Small intestine (tissue), 16 donors: ENCODE measurements at places on chromosomes 3 and 15.

DNA sequence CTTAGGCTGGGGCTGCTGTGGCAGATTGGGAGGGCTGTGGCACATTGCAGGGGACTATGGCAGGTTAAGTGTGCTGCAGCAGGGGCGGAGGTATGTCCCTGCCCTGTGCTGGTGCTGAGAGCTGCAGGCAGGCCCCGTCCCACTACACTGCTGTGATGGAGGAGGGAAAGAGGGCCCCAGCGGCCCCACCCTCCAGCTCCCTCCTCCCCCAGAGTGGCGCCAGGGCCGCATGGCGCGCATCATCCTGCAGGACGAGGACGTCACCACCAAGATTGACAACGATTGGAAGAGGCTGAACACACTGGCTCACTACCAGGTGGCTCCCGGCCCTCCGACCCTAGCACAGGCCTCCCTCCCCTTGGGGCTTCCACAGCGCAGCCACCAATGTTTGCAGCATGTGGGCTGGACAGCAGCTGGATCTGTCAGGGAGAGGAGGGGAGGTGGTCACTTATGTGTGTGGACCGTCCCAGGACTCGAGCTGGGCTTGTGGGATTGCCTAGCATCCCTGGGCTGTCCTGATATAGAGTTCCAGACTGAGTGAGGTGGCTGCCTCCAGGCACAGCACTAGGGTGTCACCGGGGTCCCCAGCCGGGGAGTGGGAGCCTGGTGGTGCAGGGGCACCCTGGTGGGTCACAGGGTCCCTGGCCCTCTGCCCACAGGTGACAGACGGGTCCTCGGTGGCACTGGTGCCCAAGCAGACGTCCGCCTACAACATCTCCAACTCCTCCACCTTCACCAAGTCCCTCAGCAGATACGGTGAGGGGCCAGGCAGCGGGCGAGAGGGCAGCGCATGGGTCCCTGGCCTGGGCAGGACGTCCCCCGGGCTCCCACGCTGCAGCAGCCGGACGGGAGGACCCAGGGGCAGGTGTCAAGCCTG, 46.1 kb downstream of the PLXNA1 start:
- DNase-seq, result no peak

- DNase-seq, result no peak
Measured at GRCh38 chr3:11549580-11550140, 94.1 kb downstream of the VGLL4 start.

- DNase-seq, result no peak
Measured at GRCh38 chr15:100221471-100222348, 120.1 kb downstream of the ADAMTS17 start.

GRCh38 chr3:9302425-9303181, 53.2 kb upstream of the SRGAP3 start:
- peak; percentile 78 for DNase-seq

DNA sequence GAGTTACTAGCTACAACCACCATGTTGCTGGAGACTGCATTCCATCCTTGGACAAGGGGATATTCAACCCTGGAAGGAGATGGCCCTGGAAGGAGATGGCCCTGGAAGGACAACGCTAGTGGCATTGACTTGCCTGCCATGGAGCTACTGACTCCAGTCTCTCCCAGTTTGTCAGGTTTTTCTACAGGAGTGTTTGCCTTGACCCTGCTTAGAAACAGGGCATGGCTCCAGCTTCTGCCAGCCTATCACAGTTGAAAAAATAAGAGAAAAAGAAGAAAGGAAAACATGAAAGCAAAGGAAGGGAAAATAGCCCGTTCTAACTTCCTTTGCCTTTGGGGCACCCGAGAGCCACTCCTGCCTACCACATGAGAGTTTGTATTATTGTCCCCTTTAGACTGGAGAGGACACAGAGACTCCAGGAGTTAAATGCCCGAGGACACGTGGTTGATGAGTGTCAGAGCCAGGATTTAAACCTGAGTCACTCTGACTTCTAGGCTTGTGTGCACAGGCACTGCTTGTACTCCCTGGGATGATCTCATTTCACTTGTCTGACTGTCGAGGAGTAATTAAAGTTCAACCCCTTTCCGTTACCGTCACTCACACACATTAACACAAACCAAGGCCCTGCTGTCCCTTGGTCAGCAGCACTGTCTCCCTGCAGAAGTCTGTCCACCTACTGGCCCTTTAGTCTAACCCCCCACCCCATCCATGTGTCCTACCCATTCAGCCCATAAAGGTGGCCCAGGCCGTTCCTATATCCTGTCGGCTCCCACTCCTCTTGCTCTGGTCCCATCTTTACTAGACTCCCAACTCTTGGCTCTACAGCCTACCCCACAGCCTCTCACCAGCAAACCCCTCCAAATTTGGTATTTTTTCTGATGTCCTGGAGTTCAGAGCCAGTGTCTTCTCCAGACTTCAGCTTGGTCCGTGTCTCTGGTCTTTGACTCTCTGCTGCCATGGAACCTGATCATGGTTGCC, 46.1 kb downstream of the C2CD4A start:
- peak; percentile 82 for DNase-seq

DNA sequence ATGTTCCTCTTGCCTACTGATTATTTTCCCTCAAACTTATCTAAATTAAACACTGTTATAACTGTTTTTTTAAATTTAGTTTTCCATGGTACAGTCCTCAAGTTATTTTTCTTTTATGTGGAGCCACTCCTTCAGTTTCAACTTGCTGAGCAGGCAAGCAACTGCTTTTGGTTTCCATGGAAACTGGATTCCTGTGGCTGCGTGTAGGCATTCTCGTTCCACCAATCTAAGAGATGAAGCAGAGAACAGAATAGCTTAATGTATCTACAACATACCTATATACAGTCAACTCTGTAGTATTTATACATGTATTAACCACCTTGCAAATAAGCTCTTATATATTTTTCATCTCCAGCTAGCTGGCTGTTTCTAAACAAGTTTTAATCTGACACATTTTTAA, 25.8 kb upstream of the ANXA2 start:
- DNase-seq, result no peak

DNA sequence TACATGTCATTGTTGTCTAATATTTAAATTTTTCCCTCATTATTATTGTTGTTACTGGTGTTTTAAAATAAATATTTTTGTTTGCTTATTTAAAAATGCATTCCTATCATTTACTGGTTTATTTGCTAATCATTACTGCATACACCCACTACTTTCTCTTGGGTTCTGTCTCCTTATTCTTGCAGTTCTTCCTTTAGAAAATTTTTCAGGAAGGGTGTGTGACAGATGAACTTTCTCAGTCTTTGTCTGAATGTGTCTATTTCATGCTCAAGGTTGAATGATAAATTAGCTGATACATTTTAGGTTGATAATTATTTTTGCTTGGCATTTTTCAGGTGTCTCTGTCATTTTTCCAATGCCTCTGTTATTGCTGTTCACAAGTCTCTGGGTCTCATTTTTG, 7.4 kb downstream of the AQP9 start:
- DNase-seq, result no peak

DNA sequence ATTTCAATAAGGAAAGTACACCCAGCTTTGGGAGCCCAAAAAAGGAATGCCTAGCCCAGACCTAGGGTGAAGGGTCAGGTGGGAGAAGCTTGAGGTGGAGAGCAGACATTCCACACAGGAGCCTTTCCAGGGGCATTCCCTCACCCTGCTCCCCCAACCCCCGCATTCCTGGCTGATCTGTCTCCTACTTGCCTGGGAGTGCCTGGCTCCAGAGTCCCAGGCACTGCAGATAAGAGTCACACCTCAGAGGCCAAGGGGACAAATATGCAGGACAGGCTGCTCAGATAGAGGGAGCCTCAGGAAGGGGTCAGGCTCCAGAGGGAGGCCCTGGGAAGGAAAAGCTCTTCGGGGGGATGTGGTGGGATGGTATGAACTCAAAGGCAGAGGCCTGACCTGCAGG, 20.8 kb upstream of the HCN4 start:
- peak; percentile 85 for DNase-seq

- DNase-seq, result no peak
Measured at GRCh38 chr3:171258316-171258715, 201.9 kb downstream of the TNIK start.

DNA sequence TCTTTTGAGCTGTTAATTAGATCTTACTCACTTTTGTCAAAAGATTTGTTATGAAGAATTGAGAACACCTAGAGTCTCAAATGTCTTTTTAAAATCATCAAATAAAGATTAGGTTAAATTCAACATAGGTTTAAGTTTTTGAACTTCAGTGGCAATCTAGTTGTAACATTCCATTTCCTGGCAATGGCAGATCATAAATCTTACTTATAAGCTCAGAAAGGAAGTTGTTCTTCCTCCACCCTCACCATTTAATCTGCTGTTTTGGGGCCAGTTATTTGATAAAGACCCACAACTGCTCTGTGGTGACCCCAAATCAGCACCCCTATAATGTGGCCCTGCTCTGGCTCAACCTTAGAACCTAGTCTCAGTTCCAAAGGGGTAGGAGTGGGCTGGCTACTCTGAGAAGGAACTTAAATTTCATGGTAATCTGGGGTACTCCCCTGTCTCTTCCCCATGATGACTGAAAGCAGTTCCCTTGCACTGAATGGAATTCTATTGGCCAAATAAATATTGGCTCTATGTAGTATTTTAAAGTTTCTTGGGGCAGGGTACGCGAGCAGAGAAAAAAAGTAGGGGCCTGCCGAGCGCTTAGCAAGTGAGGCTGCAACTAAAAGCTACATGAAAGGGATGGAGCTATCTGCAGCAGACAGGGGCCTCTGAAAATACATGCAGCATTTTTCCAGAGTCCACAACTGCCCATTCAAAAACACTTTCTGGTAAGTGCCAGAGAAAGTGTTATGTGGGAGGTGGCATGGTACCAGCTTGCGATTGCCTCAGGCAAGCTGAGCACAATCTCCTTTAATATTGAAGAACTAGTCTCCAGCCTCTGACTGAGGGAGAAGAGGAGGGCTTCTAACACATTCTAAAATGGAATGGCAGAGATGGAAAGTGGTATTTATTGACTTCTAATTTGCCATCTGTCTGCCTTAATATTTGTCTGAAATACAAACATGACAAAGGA, 103.6 kb upstream of the RASGRP1 start:
- no peak for DNase-seq

- DNase-seq, result no peak
Measured at GRCh38 chr3:128867200-128868125, 12.0 kb upstream of the ACAD9 start.

- no peak for DNase-seq
Measured at GRCh38 chr3:184717399-184717983, 5.6 kb upstream of the MAGEF1 start.

DNA sequence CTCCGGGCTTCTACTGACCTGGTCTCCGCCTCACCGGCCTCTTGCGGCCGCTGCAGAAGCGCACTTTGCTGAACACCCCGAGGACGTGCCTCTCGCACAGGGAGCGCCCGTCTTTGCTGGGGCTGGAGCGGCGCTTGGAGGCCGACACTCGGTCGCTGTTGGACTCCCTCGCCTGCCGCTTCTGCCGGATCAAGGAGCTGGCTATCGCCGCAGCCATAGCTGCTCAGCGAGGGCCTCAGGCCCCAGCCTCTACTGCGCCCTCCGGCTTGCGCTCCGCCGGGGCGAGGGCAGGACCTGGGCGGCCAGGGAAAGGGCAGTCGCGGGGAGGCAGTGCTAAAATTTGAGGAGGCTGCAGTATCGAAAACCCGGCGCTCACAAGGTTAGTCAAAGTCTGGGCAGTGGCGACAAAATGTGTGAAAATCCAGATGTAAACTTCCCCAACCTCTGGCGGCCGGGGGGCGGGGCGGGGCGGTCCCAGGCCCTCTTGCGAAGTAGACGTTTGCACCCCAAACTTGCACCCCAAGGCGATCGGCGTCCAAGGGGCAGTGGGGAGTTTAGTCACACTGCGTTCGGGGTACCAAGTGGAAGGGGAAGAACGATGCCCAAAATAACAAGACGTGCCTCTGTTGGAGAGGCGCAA, 319.2 kb downstream of the FGF12 start:
- no peak for DNase-seq

DNA sequence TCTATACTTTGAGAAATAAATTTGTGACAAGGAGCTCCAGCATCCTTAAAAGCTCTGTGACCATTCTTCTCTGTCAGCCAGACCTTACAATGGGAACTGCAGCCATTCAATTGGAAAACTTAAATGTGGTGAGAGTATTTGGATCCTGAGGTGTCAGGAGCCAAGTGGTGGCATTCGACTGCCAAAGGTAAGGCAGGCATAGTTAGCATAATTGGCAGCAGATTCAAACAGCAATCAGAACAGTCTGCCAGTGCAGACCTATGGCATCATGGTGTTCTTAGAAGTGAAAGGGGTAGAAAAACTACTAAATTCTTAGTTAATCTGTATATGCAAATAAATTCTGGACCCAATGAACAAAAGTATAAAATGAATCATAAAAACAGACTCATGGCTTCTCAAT, 18.2 kb upstream of the FNDC3B start:
- DNase-seq, result no peak

DNA sequence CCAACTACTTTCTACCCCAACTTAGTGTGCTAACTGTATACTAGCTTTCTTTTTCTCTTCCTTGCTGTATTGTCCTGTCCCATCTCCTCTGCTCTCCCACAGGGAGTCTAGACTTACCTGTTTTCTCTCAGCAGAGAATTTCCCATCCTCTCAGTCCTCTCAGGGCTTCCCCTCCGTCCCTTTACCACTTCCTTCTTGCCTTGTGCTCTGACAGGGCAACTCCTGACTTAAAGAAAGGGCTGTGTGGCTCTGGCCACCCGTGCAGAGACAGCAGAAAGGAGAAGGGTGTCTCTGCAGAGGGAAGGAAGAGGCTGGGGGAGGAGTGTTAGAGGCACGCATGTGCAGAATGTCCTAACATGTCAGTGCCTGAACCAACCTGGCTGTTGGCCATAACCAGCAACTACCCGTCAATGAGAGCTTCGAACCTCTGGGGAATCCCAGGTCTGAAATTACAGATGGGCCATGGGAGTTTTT, at the start of gene GCSAM:
TSS of gene GCSAM (minus strand) at position 274 of the 474 bp plus-strand sequence. CDS start at position 146, 128 bp downstream.
- peak; percentile 31 for DNase-seq

GRCh38 chr15:79602731-79603130, 170.6 kb downstream of the MINAR1 start:
- no peak for DNase-seq

DNA sequence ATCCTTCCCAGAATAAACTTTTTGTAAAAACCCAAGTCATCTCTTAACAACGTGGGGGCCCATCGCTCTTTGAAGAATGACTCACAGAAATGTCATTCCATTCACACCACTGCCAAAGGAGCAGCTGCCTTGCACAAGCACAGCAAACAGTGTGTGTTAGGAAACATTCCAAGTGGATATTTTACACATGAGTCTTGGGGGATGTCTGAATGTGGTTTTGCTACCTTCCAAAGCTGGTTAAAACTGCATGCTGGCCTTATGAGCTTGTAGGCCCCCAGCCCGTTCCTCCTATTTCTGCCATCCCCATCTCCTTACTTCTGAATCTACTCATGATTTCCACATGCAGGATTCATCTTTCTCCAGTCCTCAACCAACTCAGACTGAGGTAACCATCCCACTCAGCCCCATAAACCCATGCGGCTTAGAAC, 130.8 kb downstream of the CPNE4 start:
- no peak for DNase-seq

- no peak for DNase-seq
Measured at GRCh38 chr3:60175680-60176079, 1075.6 kb downstream of the FHIT start.
